ENCODE measurements at places on chromosomes 5 and 9.

GRCh38 chr5:42785756-42786155 is 25.9 kb downstream of the SELENOP start:
- DNase-seq, result no peak

- DNase-seq, result no peak
Measured at GRCh38 chr5:177389241-177390169, 5.3 kb downstream of the SLC34A1 start.

GRCh38 chr9:124475158-124475867 is 25.1 kb downstream of the ADGRD2 start:
- DNase-seq, result no peak

- DNase-seq, result no peak
Measured at GRCh38 chr5:107958432-107958831, 287.7 kb upstream of the EFNA5 start.

- no peak for DNase-seq
Measured at GRCh38 chr9:115672477-115673316, 480.9 kb upstream of the PAPPA start.

- no peak for DNase-seq
Measured at GRCh38 chr9:38047301-38048251, 21.5 kb downstream of the SHB start.

- no peak for DNase-seq
Measured at GRCh38 chr9:22030101-22030598, 21.0 kb upstream of the CDKN2B start.

GRCh38 chr5:96347502-96348292 is 85.4 kb downstream of the PCSK1 start:
- no peak for DNase-seq

- no peak for DNase-seq
Measured at GRCh38 chr5:38456657-38457399, 99.6 kb downstream of the LIFR start.

GRCh38 chr9:90900130-90900529 is 98.5 kb downstream of the SYK start:
- no peak for DNase-seq

DNA sequence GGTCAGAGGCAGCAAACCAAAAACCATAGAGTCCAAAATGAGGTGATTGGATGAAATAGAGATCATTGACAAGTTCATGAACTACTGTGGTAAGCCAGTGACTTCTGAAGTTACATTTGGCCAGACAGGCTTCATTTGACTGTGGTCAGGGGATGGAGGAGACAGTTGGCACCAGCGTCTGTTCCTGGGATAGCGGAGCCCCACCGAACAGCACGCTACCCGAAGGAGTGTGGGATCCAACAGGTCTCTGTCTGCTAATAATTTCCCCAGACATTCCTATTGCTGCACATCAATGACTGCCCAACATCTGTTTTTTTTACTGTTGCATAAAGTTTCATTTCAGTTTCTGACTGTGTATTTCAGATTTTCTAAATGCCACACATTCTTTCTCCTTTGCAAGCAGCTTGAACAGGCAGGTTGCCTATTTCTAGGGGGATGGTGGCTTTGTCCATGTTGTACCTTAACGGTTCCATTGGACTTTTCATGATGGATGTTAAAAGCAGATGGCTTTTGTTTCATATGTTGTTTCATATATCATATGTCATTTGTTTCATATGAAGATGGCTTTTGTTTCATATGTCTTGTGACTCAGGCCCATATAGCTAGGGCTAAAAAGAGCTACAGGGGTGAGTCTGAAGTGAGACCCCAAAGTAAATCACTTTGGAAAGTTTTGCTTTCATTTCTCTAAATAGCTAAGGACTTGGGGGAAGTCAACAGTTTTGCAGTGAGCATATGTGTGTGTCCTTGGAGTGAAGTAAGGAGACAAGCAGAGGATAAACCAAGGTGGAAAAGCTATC is 180.8 kb downstream of the GOLPH3 start:
- DNase-seq, result no peak

DNA sequence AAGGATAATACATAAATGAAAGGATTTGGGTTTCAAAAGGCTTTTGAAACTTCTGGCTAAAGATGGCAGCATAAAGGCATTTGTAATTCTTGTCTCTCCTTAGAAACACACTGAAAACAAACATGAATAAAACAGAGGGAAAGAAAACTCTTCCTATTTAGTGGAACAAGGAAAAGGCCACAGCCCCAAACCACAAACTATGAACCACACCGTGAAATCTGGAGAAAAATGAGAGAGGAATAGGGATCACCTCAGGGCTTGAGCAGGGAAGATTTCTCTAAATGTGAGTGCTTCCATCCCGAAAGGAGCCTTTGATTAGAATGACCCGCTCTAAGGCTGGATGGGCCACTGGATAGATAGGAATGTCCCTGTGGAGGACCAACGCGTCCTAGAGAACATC is 119.6 kb downstream of the SEC61B start:
- no peak for DNase-seq

- no peak for DNase-seq
Measured at GRCh38 chr9:116365056-116365471, 211.5 kb downstream of the PAPPA start.
